ENCODE measurements at places on chromosomes 11 and 22.

DNA sequence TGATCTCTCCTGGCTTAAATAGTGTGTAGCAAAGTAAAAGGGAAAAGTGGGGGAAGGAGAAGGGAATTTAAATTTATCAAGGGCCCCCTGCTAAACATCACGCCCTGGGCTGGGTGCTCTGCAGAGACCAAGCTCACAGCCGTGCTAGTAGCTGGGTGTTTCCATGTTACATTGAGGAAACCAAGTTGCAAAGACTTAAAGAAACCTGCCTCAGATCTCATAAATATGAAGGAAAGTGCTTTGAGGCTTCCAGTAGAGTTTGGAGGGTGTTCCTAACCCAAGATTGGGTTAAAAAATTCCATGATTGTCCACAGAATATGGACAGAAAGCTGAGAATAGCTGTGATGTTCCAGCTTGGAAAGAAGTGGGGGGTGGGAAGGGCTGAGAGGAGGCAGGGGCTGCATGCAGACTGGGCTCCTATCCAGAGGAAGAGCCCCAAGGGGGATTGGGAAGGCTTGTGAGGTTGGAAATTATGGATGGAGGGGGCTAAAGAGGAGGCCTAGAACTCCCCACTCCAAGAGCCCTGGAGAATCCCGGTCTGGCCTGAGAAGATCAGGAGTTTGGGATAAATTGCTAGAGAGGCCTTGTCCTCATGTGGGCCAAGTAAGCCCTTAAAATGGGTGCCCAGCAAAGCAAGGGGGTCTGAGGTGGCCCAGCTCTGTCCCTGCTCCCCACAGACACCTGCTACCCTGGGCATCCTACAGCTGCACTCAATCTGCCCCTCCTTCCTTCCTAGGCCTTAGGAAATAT is 25.0 kb upstream of the OAF start:
- DNase-seq = no peak

DNA sequence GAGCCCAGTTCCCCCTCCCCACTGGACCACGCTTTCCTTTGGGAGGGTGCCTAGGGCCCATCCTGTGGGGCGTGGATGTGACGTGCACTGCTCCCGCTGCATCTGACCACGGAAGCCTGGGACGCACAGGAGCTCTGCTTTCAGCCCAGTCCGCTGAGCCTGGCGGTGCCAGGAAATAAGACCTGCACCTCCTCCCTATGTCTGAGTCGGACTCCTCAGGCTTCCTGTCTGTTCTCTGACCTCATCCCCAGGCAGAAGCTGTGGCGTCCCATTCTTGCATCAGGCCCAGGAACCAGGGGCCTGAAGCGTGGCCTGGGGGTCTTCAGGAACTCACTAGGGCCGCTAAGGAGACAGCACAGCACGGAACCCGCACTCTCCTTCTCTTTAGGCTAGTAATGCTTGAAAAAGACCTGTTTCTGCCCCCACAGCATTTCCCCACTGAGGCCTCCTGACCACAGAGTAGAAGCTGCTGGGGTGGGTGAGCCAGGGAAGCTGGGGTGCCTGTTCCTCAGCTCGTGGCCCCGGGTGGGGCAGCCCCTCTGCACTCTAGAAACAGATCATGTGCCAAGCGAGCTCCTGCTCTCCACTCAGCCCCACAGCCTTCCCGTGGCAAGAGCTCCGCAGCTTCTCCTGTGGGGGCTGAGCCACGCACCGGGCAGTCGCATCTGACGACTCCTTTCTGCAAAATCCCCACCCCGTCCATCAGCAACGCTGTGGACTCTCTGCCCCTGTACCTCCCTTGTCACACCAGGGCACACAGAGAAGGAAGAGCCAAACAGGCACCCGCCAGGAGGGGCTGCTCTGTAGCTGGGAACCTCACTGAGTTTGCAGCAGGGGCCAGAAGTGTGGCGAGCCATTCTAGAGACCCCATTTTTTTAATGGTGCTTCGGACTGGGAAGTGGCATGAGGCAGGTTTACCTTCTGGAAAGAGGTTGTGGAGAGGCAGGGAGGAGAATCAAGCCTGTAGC is 22.6 kb downstream of the MOV10L1 start:
- DNase-seq = no peak

GRCh38 chr22:49867303-49868265 is 13.9 kb downstream of the ZBED4 start:
- no peak for DNase-seq

DNA sequence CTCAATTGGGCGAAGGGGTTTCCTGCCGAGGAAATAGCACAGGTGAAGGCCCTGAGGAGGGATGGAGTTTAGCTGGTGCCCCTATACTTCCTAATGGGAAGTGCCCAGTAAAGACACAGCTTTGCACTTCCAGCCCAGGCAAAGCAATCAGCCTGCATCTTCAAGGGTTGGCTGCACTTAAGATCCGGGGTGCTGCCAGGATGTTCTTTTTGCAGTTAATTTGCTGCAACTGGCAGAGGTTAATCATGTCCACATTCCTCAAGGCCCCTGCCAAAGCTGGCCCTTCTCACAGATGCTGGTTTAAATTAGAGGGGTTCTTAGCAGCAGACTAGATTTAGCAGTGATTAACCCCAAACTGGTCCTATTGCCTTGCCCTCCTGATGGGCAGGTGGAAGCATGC is 137.7 kb upstream of the NAV2 start:
- DNase-seq = no peak

DNA sequence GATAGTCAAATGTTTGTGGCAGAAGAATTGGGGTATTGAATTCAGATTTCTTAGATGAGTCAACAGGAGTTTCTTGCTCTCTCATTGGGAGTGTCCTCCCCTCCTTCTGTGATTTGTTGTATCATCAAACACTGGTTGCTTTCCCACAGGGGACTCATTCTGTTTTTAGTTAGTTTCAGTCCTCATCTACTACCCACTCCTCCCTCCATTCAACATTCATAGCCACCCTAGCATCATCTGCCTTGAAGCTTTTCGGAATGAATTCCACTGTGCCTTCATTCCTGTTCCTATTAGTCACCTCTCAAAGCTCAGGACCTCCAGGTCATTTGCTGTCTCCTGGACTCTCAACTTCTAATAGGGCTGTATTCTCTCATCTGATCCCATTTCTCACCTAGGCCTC is 31.5 kb upstream of the RAB38 start:
- DNase-seq = no peak

DNA sequence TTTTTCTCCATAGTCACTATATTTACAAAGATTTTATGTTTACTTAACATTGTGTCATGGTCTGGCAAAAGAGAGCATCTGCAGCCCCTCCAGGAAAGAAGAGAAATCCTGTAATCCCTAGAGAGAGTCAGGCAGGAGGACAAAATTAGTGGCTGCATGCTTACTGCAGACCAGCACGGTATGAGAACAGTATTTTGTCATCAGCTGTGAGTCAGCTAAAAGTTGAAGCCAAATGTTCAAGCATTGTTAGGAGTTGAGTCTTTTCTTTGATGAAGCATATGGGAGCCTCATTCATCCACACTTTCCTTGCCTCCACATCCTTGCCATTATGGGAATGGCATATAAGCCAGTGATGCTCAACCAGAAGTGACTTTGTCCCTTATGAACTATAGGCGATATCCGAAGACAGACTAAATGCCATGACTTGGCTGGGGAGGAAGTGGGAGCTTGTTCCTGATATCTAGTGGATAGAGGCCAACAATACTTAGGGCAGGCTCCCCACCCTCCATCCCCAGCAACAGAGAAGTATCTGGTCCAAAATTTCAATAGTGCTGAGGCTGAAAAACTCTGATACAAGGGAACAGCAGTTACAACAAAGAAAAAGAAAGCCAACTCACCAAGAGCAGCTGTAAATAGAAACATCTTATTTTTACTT is 112.0 kb upstream of the OR5AK2 start:
- DNase-seq = no peak

DNA sequence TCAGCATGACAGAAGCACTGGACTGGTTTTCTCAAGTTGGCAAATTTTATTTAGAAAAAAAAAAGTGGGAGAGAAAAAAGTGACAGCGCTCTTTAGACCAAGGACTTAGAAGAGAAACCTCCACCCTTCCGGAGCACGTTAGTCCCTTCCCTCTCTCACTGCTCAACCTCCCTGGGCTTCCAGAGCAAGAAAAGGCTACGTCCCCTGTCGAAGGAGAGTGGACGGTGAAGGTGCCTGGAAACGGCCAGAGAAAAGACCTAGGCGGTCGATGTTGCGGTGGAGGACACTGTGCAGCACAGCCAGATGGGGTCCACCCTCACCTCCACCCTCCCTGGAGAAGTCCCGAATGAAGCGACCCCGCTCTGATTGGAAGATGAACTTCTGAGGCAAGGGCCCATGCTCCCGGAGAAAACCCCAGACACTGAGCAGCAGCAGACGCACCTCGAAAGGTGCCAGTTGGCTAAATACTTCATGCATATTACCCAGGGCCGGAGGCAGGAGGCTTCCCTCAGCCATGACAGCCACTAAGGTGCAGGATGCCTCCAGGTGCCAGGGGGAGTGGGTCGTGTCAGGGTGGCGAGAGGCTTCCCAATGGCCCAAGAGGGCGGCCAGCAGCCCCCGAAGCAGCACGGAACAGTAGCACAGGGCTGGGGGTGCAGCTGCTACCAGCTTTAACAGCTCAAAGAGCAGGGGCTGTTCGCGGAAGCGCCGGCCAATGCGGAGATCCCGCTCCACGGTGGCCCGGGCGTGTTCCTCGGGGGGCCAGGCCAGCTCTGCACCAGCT is 604 bp upstream of the GANAB start:
- DNase-seq = no peak

- DNase-seq = no peak
Observed at GRCh38 chr22:44405661-44406060, 92.4 kb downstream of the RTL6 start.

DNA sequence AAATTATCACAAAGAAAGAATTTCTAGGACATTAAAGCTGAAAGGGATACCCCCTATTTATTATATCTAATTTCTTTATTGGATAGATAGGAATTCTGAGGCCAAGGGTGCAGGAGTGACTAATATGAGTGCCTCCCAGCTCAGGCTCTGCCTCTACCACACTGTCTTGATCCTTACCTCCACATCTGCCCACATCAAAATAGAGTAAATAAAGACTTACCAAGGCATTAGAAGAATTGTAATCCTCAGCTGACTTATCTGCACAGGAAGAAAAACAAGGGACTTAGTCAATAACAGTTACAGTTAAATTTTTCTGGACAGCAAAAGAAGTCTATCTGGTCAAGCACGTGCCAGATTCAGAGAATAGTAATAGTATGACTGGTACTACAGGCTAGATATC is 72.6 kb upstream of the GDPD4 start:
- DNase-seq = no peak

DNA sequence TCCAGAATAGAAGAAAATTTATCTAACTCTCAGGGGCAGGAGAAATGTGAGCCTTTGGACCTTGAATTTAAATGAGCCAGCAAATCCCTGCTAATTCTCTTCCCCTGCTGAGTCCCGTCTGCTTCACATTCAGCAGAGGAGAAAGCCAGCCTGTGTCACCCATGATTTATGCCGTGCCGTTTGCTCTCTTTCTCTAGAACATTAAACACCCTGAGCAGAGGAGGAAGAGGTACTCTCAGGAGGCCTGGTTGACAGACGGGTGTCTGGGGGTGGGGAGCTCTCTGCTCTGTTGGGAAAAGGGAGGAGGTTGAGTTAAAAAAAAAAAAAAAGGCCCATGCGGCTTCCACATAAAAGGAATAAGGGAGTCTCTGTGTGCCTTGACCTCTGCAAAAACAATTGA is 11.3 kb upstream of the MTMR3 start:
- DNase-seq = no peak

DNA sequence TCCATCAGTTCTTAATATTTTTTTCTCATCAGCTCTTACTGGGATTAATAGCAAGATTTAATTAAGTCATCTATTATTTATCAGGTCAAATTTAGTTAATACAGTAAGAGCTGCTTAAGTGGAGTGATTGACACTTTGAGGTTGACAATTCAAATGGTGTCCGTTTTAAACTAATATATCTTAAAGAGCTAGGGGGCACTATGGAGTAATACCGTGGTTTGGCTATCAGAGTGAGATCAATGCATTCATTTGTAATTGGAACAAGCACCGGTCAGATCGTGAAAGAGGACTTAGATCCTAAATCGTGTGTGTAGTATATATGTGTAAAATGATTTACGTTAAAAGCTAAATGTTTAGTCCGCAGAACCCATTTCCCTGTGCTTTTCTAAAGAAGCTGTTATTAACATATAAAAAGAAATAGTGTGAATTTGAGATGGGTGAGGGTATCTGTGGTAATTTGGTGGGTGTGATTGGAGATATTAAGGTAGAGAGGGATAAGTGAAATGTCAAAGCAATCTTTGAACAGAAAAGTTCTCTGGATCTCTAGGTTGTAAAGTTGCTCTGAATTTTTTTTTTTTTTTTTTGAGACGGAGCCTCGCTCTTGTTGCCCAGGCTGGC is 2.3 kb downstream of the SIK2 start:
- DNase-seq = no peak

GRCh38 chr11:100562128-100562527 is 125.0 kb upstream of the ARHGAP42 start:
- no peak for DNase-seq

DNA sequence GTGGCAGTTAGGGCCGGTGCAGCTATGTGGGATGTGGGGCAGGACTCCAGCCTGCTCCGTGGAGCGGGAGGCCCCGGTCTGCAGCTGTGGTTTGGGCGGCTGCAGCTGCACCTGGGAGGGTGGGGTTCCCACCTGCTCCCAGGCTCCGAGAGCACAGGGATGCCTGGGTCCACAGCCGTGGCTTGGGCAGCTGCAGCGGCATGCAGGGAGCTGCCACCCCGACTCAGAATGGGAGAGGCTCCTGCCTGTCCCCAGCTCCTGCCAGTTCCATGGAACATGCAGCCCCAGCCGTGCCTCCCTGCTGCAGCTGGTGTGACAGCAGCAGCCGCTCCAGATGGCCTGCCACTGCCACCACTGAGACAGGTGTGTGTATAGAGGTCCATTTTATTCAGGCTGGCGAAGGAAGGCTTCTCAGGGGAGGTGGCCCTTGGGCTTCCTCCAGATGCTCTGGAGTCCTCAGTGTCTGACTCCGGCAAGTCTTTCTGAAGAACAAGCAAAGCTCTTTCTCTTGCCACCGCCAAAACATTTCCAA is 21.8 kb upstream of the UPK3A start:
- no peak for DNase-seq

- DNase-seq = no peak
Observed at GRCh38 chr11:27416568-27417176, 53.7 kb upstream of the CCDC34 start.

DNA sequence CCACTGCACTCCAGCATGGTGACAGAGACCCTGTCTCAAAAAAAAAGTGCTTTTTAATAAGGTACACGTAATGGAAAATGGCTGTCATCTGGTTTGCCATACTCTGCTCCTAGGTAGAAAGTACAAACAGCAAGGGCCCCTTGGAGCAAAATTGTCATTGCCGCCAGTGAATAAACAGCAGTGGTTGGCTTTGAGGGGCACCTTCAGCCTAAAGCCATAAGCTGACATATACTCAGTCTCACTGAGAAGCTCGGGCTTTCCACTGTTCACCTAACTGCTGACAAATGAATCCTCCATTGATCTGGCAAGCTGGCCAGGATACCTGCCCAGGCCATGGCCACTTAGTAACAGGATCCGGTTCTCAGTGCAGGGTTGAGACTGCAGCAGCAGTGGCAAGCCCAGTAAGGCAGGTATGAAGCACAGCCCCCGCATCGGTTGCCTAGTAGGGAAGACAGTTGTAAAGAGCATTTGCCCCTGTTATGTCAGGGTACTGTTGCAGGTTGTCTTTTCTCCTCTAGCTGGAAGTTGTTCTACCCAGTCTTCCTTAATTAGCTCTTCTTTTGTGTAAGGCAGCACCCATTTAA is 38.8 kb downstream of the MARK2 start:
- no peak for DNase-seq

Data from stimulated activated CD4-positive, alpha-beta T cell treated with anti-CD3 and anti-CD28 coated beads, Interleukin-12 subunit alpha, Interleukin-12 subunit beta, amount 100 ng/mL, for 24 hours (primary cell).